Mesenchymal stem cell (in vitro differentiated cells and primary cell): ENCODE measurements at places on chromosomes 4 and X.
A peak's percentile ranks its signal among the peaks of the same experiment; 100 is the strongest.

- H3K27ac ChIP-seq: no peak overlapping the region
- no peak for DNase-seq
- peaks cover 9% of the 10 kb centered on the region for H3K4me1 ChIP-seq
- peaks cover 56% of the 10 kb centered on the region for H3K27me3 ChIP-seq
- H3K36me3 ChIP-seq: no peaks in the 10 kb centered on the region
Measured at GRCh38 chrX:72050011-72050410, 81.7 kb downstream of the RTL5 start.

GRCh38 chr4:121989715-121990114 is 37.9 kb upstream of the TRPC3 start:
- H3K27ac ChIP-seq: no peak overlapping the region
- H3K4me3 ChIP-seq: no peak overlapping the region
- DNase-seq: no peak
- H3K27me3 ChIP-seq: no peaks in the 10 kb centered on the region
- H3K36me3 ChIP-seq: no peaks in the 10 kb centered on the region

DNA sequence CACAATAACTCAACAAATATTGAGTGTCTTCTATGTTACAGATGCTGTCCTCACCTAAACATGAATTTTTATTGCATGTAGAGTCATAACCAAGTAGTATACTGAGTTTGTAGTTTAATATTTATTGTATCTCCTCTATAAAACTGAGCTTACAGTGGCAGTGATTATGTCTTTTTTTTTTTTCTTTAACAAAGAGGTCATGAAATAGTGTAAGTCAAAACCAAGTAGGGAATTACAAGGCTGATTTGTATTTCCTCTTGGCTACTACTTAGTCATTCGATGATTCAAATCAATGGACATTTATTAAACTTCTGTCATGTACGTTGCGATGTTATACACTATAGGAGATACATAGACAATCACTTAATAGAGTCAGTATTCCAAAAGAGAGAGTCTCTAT is 48.4 kb downstream of the IL15 start:
- H3K27ac ChIP-seq: no peak overlapping the region
- DNase-seq: no peak
- H3K36me3 ChIP-seq: peaks cover 2% of the 10 kb centered on the region
- no peak overlapping the region for H3K4me3 ChIP-seq
- peaks cover 5% of the 10 kb centered on the region for H3K4me1 ChIP-seq

GRCh38 chr4:71460371-71460770 is 121.6 kb downstream of the SLC4A4 start:
- no peaks in the 10 kb centered on the region for H3K4me1 ChIP-seq
- no peaks in the 10 kb centered on the region for H3K27me3 ChIP-seq
- DNase-seq: peak; percentile 50
- no peak overlapping the region for H3K4me3 ChIP-seq
- no peaks in the 10 kb centered on the region for H3K36me3 ChIP-seq

DNA sequence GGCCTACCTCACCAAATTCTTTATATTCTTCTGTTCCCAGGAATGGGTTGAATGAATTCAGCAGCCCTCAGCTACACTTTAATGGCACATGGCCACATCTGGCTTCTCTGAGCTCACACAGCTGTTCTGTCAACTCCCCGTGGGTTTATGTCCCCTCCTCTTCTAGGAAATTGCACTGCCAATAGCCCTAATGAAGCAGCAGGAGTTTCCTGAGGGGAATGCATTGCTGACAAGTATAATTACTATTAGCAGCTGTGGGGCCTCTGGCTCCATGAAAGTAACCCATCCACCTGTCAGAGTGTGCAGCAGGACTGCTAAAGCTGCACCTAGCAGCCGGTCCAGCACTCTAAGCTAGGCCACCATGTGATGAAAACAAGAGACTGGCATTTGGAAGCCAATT is 50.3 kb downstream of the FTHL17 start:
- no peak overlapping the region for H3K27ac ChIP-seq
- no peak overlapping the region for H3K4me3 ChIP-seq
- H3K36me3 ChIP-seq: no peaks in the 10 kb centered on the region

DNA sequence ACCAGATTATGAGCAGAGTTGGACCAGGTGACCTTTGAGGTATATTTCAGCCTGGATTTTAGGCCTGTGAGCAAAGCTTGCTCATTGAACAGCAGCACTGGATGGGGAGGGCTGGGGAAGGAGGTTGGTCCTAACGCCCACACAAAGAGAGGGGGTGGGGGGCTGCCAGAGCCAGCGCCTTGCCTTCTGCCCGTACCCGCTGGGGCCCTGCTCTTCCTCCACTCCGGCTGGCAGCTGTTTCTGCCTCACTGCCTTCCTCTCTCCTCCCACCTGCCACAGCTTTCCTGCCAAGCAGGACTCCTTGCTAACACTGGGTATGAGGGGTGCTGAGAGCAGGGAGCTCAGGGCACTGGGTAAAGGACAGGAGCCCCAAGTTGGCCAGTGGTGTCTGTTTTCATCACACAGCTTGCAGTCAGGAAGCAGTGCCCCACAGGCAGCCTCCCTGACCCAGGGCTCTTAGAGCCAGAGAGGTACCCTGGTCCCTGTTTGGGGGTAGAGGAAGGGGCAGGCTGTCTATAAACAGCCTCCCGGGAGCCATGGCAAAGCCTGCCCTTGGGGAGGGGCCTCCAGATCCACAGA is 6.1 kb downstream of the NALF2 start:
- H3K27ac ChIP-seq: no peak overlapping the region
- peaks cover 89% of the 10 kb centered on the region for H3K27me3 ChIP-seq
- no peak for DNase-seq
- H3K4me3 ChIP-seq: no peak overlapping the region
- peaks cover 1% of the 10 kb centered on the region for H3K4me1 ChIP-seq
- no peaks in the 10 kb centered on the region for H3K36me3 ChIP-seq

- peak overlapping the region; percentile 83 for H3K4me3 ChIP-seq
- DNase-seq: peak; percentile 39
- H3K27me3 ChIP-seq: no peaks in the 10 kb centered on the region
- no peaks in the 10 kb centered on the region for H3K4me1 ChIP-seq
Measured at GRCh38 chrX:15854080-15854655, 445 bp downstream of the AP1S2 start.

DNA sequence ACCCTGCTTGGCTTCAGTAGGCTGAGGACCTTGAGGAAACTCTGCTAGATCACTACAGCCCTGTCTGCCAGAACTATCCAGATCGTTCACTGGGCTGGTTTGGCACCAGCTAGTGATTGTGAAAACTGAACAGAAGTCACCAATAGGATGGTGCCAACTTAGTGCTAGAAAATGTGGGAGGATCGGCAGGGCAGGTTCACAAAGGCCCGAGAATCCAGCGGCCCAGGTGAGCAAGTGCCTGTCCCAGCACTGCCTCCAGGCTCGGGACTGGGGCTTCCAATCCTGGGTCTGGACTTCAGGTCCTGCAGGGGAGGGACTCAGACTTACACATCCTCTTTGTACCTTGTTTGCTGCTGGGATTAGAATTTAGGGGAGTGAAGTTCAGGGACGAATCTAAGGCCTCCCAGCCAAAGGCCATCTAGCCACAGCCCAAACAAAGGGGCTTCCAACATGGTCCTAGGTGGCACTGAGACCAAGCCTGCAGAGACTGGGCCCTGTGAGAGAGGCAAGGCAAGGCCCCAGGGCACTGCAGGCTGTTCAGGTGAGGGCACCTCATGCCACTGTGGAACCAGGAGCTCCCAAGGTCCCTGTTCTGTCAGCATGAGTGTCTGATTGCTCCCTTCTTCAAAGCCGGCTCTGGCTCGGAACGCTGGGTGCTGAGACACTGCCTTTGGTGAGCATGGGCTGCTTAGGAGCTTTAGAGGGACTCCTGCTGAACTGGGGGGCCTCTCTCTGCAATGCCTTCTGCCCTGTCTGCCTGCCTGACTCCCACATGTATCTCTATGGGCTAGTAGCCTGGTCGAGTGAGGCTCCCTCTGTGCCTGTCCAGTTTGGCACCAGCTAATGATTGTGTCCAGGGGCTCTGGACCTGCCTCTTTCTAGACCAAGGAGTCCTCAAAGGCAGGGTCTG is 20.7 kb upstream of the ZNF185 start:
- H3K27ac ChIP-seq: no peak overlapping the region
- peaks cover 6% of the 10 kb centered on the region for H3K4me1 ChIP-seq
- H3K4me3 ChIP-seq: no peak overlapping the region
- DNase-seq: no peak
- no peaks in the 10 kb centered on the region for H3K27me3 ChIP-seq

- H3K36me3 ChIP-seq: no peaks in the 10 kb centered on the region
- DNase-seq: peak; percentile 20
- no peaks in the 10 kb centered on the region for H3K4me1 ChIP-seq
- no peak overlapping the region for H3K4me3 ChIP-seq
Measured at GRCh38 chr4:90137555-90137954, 10.4 kb downstream of the CCSER1 start.

- no peak for DNase-seq
- H3K4me1 ChIP-seq: no peaks in the 10 kb centered on the region
- H3K27ac ChIP-seq: no peak overlapping the region
- H3K27me3 ChIP-seq: no peaks in the 10 kb centered on the region
- no peaks in the 10 kb centered on the region for H3K36me3 ChIP-seq
Measured at GRCh38 chrX:22366906-22367305, 94.2 kb downstream of the CBLL2 start.

DNA sequence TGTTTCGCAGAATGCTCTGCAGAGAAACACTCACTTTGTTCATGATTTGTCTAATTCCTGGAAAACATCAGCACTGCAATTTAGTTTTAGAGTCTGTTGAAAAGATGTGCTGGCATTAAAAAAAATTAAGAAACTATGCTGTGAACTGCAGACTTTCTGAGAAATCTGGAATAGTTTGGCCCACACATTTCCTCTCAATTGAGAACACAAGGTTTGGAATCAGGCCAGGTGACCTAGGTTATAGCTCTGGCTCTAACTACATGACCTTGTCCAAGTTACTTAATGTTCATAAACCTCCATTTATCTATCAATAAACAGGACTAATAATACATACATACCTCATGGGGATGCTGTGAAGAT is 61.4 kb upstream of the ENPEP start:
- no peaks in the 10 kb centered on the region for H3K27me3 ChIP-seq
- H3K4me1 ChIP-seq: peaks cover 3% of the 10 kb centered on the region
- peak overlapping the region; percentile 60 for H3K27ac ChIP-seq
- DNase-seq: no peak

- H3K36me3 ChIP-seq: no peaks in the 10 kb centered on the region
- no peaks in the 10 kb centered on the region for H3K4me1 ChIP-seq
- H3K4me3 ChIP-seq: no peak overlapping the region
Measured at GRCh38 chrX:110046971-110047370, 44.1 kb downstream of the TMEM164 start.

- H3K4me1 ChIP-seq: peaks cover 7% of the 10 kb centered on the region
- DNase-seq: no peak
- no peak overlapping the region for H3K27ac ChIP-seq
- H3K4me3 ChIP-seq: no peak overlapping the region
- no peaks in the 10 kb centered on the region for H3K36me3 ChIP-seq
Measured at GRCh38 chr4:26199596-26199995, 121.2 kb upstream of the RBPJ start.
